Ecto neural progenitor cell (in vitro differentiated cells): ENCODE measurements at places on chromosomes 5 and 9.

DNA sequence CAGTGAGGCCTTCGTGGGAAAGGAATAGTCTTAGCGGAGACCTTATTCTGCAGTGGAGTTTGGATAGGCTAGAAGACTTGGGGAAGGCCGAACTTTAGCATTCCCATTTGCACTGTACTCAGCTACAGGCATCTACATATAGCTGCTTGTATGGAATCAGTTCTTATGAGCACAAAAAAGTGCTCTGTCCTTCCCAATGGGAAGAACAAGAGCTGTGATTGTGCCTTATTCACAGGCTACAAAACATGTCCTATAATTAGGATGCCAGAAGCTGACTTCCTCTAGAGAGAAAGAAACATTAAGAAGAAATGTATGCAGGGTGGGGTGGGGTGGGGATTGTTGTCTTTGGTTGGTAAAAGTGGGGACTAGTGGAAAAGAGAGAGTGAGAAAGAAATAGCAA lies 154.7 kb downstream of the ATP10B start:
- no peak for DNase-seq

DNA sequence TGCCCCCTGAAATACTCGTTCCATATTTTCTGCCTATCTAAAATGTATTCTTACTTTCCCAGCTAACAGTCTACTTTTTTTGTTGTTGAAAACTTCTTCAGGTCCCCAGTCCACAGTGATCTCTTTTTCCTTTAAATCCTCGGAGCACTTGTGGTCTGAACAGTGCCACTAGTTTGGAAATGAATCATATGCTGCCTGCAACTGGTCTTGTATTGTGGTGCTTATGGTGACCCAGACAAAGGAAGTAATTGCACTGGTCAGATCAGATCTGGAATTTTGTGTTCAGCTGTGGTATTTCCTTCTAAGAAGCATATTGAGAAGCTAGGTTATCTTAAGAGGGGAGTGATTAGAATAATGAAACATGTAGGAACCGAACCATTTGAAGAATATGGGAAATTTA lies 2.9 kb downstream of the UNC13B start:
- no peak for DNase-seq

DNA sequence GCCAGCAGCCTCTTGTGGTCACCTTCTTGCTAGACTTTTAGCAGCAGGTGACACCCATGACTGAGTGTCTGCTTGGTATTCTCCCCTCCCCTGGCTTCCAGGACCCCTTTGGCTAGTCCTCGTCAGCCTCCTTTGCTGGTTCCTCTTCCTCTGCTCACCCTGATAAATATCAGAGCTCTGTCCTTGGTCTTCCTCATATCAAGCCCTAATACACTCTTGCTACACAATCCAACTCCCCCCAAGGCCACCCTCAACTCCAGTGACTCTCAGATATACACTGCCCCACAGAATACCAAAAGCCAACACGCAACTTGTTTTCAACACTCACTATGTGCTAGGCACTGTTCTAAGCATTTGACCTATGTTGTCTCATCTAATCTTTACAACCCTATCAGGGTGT lies 30.3 kb upstream of the LCP2 start:
- no peak for DNase-seq

DNA sequence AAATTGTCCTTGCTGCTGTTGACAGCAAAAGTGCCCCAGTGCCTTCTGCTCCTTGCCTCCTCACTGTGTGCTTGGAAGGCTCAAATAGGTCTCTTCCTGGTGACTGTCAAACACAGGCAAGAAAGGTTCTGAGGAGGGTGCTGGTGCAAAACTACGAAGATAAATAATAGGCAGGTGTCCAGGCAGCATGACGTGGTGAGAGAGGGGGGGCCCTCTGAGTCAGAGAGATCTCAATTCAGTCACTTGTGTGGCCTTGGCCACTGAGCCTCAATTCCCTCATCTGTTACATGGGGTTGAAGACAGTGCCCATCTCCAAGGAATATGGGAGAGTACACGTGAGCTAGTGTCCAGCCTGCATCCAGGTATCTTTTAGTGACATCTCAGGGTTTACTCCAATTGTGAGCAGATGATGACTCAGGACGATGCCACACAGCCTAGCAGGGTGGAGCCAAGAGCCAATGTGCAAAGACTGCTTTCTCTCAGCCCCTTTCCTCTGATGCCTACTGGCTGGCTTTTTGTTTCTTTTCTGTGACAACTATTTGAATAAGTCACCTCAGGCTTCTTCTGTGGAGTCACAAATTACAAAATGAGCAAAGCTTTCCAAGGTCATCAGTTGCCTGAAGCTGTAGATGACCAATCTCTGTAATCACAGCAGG lies 29.7 kb upstream of the SMIM32 start:
- DNase-seq: no peak

DNA sequence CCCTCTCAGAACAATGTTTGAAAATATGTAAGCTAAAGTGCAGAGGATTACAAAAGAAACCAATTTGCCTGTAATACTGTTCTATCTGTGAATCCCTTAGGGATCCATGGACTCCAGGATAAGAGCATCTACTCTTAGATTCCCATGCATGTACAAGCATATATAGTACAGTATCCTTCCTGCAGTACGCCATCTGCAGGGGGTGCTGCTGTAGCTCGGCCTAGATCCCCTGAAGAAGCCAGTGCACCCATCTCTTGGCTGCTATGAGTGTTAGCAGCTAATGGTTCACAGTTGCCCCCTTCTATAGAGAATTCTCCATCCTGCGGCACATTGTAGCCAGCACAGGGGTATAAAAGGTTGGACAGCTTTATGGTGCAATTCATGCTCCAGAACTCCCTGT lies 61.8 kb upstream of the SLC30A5 start:
- no peak for DNase-seq

GRCh38 chr9:100306283-100306682 lies 46.5 kb downstream of the TEX10 start:
- no peak for DNase-seq

- DNase-seq: peak; percentile 57
These were observed 462.5 kb downstream of the SPOCK1 start for GRCh38 chr5:137036640-137037039.

- no peak for DNase-seq
These were observed 28.6 kb upstream of the SPATA31E1 start for GRCh38 chr9:87853876-87854579.

GRCh38 chr5:82334085-82334692 lies 56.0 kb upstream of the RPS23 start:
- DNase-seq: no peak

- DNase-seq: no peak
These were observed 100.4 kb downstream of the PDE4D start for GRCh38 chr5:59792983-59793585.

- no peak for DNase-seq
These were observed 299.4 kb downstream of the PSAT1 start for GRCh38 chr9:78596346-78596745.

GRCh38 chr9:19200229-19200628 lies 30.3 kb upstream of the DENND4C start:
- no peak for DNase-seq

DNA sequence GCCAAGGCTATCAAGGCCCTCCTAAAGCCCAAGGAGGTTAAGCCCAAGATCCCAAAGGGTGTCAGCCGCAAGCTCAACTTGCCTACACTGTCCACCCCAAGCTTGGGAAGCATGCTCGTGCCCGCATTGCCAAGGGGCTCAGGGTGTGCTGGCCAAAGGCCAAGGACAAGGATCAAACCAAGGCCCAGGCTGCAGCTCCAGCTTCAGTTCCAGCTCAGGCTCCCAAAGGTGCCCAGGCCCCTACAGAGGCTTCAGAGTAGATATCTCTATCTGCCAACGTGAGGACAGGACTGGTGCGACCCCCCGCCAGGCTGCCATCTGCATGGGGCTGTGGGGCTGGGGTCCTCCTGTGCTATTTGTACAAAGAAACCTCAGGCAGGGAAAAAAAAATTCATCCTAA lies 3.3 kb downstream of the HOMER1 start:
- DNase-seq: no peak

DNA sequence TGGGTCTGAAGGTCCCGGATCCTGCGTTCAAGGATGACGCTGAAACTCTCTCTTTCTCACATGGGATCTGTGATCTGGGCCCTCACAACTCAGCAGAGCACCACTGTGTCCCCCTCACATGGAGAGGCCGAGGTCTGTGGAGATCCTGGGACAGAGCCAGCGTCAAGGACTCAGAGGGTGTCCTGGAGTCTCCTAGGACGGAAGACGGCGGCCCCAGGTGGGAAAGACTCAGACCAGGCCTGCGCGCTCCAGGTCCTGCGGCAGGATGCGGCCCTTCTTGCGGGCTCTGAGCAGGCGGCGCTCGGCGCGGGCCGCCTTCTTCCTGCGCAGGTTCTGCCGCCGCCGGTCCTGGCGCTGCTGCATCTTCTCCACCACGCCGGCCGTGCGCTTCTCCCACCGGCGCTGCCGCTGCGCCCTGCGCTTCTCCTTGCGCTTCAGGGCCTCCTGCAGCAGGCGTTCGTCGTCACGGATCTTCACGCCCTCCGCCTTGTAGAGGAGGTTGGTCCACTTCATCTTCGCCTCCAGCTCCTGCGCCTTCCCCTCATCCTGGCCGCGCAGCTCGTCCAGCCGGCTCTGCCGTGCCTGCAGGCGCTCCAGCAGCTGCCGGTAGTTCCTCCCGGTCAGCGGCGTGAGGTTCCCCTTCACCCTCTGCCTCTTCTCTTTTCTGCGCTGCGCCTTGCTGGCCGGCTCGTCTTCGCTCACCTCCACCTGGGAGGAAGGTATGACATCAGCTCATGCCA lies 4.2 kb downstream of the SURF6 start:
- no peak for DNase-seq

GRCh38 chr9:99360026-99360425 lies 137.9 kb downstream of the SEC61B start:
- DNase-seq: no peak

- no peak for DNase-seq
These were observed 18.7 kb downstream of the ADAMTSL1 start for GRCh38 chr9:18492612-18493011.

- DNase-seq: no peak
These were observed 377.1 kb downstream of the ACTL7B start for GRCh38 chr9:108478431-108479332.

- DNase-seq: no peak
These were observed 10.4 kb upstream of the GNAQ start for GRCh38 chr9:78041971-78042370.

DNA sequence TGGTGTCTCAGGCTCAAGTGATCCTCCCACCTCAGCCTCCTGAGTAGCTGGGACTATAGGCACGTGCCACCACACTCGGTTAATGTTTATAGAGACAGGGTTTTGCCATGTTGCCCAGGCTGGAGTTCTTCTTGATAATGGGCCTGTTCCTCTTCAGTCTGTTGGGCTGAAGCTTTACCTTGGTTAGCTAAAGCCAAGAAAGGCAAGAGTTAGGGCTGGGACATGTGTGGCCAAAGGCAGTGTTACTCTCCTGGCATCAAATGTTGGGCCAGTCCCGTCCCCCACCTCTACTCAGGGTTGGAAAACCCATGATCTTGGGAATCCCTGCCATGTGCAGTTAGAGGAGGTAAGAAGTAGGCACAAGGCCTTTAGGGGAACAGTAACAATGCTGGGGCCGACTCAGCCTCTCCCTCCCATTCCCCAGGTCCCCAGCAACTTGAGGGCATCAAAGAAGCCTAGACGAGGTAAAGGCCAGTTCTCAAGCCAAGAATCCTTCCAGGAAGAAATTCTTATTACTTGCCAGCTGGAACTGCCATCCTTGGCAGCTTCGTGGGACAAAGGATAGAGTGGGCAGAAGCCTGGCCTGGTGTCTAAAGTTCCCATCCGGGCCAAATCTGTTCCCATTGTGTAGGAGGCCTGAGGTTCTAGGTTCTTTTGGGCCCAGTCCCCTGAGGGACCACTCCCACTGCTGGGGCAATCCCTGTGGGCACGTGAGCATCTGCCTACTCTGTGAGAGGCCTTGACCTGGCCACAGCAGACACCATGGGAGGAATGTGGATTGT lies 4.5 kb downstream of the EGR1 start:
- no peak for DNase-seq

DNA sequence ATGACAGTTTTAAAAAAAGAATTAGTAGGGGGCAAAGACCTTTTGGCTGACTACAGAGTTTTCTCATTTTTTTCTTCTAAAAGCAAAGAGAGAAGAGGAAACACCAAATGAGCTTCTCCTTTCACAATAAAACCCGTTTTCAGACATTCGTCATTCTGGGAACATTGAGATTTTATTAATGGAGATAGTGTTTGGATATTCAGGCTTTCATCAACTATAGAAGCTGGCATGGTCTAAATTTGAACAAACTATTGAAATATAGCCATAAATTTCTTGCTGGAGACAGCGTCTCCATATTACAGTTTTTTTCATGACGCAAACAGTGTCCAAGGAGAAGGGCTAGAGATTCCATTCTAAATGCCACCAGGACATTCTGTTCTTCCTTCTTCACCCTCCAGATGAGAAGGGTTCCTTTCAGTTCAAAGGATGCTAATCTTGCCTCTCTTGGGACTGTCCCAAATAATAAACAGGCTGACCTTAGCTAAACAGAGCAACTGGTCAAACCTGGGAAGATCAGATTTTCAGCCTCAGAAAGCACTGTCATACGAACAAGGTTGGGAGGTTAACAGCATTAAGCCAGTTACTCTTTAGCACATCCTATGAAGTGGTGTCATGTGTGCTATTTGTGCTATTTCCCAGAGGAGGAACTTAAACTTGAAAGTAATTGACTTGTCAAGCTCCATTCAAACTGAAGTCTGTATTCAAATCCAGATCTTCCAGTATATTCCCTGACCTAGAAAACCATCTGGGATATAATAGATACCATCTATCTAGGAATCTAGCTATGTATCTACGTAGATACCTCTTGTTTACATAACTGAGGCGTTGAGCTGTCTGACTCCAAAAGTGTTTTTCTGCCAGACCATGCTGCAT lies 125.6 kb downstream of the LPAR1 start:
- no peak for DNase-seq

GRCh38 chr5:131505237-131505908 lies 129.7 kb downstream of the RAPGEF6 start:
- no peak for DNase-seq

DNA sequence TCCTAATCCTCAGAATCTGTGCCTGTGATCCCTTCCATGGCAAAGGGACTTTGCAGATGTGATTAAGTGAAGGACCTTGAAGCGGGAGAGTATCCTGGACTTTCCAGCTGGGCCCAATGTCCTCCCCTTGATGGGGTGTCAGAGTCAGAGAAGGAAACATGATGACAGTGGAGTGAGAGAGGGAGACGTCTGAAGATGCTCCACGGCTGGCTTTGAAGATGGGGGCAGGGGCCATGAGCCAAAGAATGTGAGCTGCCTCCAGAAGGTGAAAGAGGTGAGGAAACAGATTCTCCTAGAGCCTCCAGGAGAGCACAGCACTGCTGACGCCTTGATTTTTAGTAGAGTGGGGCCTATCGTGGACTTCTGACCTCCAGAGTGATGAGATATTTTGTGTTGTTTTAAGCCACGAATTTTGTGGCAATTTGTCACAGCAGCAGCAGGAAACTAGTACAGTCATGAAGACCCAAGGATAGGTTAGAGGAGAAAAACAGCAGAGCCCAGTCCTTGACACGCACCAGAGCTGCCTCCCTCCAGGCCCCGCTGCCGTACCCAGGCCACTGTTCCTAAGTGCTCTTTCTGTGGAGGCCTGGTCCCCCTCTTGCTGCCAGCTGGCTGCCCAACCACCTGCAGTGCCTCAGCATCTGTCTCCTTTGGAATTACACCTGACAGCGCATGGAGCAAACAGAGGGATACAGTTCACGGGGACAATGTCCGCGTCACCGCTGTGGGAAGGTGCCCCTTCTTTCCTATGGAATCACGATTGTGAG lies 78.1 kb downstream of the MACROH2A1 start:
- no peak for DNase-seq
